ENCODE measurements at places on chromosomes 6 and 20.

DNA sequence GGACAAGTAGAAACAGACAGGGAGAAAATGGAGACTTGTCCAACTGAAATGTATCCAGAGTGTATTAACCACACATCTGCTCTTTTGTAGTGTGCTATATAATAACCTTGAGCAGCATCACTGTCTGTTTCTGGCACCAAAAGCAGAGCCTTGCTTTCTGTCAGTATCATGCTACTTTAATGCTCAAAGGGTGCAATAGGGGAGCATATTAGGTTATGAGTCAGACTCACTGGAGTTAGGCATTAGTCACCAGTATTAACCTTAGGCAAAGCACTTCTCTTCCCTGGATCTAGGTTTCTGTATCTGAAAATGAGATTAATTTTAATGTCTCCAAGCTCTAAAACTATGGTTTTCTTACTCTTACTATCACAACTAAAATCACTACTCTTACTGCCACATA lies 280.1 kb downstream of the TFAP2B start:
- no peak for DNase-seq

GRCh38 chr20:53658973-53659372 lies 65.3 kb upstream of the ZNF217 start:
- no peak for DNase-seq

DNA sequence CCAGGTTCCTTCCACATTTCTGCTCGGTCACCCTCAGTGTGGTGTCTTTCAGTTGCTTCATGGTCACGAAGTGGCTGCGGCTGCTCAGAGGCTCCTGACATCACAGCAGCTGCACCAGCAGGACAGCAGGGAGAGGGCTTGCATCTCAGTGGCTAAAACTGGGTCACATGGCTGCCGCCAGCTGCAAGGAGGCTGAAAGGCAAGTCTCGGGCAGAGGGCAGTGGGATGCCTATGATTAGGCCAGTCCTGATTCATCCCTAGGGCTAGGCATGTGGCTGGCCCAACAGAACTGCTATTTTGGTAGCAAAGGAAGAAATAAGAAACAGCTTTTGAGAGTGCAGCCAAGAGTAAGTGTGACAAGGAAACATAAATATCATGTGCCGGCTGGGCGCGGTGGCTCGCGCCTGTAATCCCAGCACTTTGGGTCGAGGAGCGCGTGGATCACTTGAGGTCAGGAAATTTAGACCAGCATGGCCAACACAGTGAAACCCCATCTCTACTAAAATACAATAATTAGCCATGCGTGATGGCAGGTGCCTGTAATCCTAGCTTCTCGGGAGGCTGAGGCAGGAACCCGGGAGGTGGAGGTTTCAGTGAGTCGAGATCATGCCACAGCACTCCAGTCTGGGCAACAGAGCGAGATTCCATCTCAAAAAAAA lies 46.6 kb downstream of the RBM38 start:
- DNase-seq: no peak

GRCh38 chr6:1615151-1615852 lies 5.6 kb downstream of the FOXC1 start:
- no peak for DNase-seq

DNA sequence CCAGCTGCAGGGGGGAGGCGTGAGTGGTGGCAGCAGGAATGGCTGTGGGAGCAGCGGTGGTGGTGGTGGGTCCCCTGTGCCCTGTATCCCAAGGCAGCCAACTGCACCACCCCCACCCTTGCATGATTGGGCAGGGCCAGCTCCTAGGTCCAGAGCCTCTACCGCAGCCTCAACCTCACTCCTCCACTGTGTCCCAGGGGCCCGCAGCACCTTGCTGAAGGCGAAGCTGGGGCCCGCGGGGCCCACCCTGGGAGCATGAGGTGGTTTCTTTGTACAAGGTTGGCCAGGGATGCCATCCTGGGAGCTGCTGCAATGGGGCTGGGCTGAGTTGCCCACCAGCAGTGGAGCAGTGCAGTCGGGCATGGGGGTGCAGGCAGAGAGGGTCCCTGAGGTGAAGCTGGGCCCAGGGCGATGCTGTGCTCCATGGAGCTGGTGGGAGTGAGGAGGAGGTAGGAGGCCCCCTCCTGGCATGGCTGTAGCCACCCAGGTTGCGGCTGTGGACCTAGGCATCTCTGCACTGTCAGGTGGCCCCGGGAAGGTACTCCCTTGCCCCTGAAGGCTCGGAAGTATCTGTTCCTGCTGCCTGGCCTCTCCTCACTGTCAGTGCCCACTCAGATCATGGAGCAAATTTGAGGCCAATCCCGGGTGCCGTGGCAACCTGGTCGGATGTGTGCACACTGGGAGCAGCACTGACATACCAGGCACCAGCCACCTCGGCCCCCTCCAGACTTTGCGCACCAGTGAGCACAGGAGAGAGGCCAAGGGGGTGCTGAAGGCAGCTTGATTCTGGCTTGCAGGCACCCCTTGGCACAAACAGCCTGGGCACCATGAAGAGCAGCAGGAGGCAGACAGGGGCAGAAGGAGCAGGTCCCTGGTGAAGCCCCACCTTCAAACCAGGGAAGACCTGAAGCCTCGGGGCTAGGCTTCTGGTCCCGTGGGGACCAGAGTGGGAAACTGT lies 60.2 kb upstream of the L3MBTL3 start:
- DNase-seq: no peak

DNA sequence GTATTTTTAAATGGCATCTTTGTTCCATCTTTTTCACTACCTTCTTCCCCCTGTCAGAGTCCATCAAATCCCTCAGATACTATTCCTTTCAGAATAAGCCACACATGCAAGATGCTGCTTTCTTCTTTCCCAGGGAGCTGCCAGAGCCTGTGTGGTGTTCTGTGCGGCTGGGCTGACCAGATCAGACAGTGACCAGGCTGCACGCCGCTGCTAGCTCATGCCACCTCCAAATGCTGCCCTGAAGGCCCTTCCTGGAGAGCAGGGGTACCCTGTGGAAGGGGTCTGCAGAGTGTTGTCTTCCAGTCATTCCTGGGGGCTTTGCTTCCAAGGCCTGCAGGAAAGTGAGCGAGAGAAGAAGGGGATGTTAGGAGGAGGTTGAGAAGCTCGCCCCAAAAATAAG lies 179.1 kb upstream of the SUPT3H start:
- no peak for DNase-seq

DNA sequence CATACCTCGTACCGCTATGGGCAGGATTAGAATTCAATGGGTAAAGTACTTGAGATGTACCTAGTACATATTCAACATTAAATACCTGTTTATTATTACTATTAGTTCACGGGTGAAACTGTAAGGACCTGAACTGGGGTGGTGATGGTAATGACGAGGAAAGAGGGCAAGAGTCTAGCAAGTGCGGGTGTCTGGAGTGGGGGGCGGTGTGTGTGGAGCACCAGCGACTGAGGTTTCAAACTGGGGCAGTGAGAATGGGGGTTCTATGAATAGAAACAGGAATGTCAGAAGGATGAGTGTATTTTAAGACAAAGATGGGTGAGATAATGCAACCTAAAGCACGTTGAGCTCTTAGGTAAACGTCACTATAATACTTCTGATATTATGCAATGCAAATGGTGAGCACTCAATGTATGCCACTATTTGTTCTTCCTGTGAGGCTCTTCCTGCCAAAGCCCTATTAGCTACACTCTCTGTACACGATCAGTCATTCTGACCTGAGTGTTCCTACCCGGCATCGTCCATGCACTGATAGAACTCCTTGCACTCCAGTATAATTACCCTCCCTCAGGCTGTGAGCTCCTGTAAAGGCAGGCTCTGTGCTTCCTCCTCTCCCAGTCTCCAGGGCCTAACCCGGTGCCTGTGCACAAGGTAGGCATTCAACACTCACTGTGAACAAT lies 55.0 kb downstream of the ALDH5A1 start:
- DNase-seq: no peak

- peak; percentile 61 for DNase-seq
Measured at GRCh38 chr6:2353412-2354137, 108.2 kb upstream of the GMDS start.

GRCh38 chr20:61810738-61811135 lies 254.9 kb downstream of the TAF4 start:
- no peak for DNase-seq

DNA sequence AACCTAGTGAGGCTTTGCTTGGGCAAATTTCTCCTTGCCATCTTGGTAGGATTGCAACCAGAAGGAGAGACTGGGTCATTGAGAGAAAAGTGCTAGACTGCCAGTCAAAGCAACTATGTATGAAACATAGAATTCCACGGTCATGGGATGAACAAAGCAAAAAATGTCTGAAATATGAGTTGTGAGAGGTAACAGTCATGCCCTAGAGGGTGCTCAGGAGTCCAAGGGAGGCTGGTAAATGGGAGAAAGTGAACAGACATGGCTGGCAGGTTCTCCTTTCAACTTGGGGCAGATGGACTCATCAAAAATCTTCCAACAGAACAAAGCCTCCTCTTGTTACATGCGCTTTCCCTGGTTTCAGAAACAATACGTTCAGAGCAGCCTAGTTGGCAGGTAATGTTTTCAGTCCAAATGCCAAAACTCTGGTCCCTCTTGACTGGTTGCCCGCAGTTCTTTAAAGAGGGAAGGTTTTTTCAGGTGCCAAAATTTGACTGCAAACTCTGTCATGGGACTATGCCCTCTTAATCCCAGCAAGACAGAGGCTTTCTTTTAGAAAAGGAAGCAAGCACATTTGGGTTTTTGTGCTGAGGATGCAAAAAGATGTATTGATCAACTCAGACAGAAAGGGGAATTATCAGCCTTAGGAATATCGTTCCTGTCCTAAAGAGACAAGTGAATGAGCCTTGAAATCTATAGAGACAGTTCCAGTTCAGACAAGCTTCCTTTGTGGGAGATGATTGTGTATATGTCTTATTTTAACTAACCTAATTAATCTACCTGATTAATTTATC lies 68.5 kb upstream of the SASH1 start:
- DNase-seq: no peak

GRCh38 chr6:151661928-151662327 lies 145.6 kb upstream of the ESR1 start:
- DNase-seq: no peak

DNA sequence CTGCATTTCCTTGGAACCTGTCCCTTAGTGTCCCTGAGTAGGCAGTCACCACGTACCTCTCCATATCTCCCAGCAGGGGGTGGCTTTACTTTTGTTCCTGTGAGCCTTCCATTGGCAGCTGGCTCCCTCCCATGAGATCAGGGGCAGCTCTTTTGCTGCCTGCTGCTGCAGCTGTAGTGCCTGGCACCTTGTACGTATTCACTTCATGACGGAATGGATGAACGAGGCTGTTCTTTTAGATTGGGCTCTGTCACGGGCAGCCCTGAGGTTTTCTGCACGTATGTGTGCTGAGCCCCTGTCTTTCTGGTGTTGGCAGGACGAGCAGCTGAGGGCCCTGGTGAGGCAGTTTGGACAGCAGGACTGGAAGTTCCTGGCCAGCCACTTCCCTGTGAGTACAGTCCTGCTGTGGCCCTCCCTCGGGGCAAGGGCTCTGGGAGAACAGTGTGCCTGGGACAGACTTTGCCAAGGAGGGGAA lies 14.6 kb downstream of the MYBL2 start:
- DNase-seq: no peak

DNA sequence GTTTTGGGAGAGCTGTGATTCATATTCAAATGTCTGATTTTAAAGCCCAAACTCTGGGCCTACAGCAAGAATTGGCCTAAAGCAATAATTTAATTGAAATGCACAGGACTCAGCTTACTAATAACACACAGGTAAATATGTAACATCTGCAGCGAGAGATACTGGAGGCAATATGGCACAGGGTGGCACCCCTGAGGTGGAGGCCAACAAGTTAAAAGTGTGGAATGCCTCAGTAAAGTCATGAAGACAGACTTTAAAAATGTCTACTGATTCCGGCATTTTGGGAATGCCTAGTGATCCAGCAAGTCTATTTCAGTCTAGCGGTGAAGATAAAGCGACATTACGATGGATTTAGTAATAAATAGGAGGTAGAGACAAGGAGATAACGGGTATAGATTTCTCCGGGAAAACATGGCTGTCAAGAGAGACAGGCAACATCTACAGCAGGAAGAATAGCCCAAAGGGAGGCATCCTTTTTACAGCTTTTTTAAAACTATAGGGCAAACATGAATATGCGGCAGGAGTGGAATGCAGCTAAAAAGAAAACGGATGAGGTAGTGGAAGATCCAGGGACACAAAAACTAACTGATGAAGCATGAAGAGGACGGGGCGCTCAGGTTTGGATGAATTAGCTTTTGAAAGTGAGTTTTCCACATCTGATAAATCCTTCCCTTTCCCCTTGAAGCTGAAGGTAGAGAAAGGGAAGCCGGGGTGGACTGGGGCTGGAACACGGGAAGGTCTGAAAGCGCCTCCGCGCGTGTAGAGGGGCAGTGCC lies 1.2 kb downstream of the NANP start:
- no peak for DNase-seq

DNA sequence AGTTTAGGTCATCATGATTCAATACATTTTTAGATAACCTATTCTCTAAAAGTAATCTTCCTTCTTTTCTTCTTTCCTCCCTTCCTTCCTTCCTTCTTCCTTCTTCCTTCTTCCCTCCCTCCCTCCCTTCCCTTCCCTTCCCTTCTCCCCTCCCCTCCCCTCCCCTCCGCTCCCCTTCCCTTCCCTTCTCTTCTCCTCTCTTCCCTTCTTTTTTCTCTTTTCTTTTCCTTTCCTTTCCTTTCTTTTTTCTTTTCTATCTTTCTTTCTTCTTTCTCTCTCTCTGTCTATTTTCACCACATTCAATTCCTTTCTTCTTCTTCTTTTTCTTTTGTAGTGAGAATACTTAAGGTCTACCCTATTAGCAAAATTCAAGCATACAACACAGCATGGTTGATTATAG lies 17.3 kb upstream of the RHAG start:
- DNase-seq: no peak

DNA sequence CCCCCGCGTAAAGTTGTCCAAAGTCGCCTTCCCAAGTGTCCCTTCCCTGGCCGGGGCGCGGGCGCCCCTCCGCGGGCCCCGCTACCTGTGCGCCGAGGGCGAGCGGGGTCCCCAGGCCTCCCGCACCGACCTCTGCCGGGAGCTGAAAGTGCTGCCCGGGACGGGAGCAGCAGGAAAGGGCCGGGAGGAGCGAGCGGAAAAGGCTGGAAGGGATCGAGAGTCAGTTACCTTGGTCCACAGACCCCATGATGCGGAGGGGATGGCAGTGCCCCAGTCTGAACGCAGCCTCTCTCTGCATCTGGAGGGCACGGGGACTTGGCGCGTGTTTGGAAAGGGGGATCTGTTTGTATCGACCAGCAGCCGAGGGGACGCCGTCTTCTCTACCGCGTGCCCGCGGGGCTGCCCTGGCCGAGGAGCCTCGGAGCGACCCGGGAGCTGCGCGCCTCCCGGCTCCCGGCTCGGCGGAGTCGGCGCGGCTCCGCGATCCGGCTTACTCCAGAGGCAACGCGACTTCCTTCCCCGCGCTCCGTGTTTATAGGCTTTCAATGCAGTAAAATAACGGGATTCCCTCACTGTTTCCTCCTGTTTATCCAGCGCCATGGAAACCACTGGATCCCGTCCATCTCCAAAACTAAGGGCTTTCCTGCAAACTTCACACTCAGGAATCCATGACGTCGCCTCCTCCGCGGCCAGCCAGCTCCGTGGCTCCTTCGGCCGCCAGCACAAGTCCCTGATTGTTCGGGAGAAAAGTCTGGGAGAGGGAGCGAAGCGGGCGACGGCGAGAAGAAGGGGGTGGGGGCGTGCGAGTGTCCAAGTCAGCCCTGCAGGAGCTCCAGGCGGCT lies 20.0 kb upstream of the NFATC2 start:
- peak; percentile 38 for DNase-seq

GRCh38 chr20:62774762-62775161 lies 21.5 kb upstream of the MRGBP start:
- no peak for DNase-seq

GRCh38 chr6:148790817-148791216 lies 44.0 kb downstream of the UST start:
- DNase-seq: no peak

Data from GM13977 (cell line).